Urinary bladder (tissue), 4 donors: ENCODE measurements at places on chromosomes 7 and 10. TPM values are rescaled to one million over a fixed set of nuclear protein-coding genes. Genes with fewer than 3 reads are reported as not detected.

DNA sequence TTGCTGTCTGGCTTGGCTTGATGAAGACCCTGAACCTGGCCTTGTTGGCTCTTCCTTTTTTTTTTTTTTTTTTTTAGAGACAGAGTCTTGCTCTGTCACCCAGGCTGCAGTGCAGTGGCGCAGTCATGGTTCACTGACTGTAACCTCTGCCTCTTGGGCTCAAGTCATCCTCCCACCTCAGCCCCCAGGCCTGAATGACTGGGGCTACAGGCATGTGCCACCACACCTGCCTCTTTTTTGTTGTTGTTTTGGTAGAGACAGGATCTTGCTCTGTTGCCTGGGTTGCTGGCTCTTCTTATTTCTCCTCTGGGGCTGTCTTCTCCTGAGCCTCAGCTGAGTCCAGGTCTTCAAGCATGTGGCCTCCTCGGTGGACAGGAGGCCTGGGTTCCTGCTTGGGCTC is 44.7 kb downstream of the PRF1 start:
- no peak for DNase-seq

GRCh38 chr7:753190-753589 is 26.1 kb upstream of the PRKAR1B start:
- no peak for DNase-seq

Gene SLC26A5
- total RNA-seq, result 1.6 TPM

- DNase-seq, result no peak
Measured at GRCh38 chr10:51139176-51139575, 64.9 kb downstream of the PRKG1 start.

GRCh38 chr7:38938001-38938485 is 29.1 kb upstream of the VPS41 start:
- DNase-seq, result no peak

Gene AMPH
- 15.3 TPM for total RNA-seq

Gene CALHM1
- total RNA-seq, result not detected

DNA sequence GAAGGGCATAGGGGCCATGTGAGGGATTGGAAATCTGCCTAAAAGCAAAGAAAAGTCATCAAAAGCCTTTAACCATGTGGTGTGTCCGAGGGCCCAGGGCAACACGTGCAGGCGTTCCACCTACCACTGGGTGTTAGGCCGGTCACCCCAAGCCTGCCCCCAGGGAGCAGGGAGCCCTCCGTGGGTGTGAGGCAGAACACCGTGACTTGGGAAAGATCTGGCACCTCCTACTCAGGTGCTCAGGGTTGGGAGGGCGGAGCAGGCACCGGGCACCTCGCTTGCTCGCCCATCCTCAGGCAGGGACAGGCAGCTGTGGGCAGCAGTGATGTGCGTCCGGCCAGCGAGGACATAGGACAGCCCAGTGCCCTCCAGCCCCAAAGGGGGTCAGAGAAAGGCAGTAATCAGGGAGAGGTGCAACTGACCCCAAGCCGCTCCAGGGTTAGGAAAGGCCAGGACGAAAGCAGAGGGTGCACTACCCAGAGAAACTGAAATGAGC is 80.7 kb upstream of the CHST15 start:
- no peak for DNase-seq

- DNase-seq, result peak; percentile 15
Measured at GRCh38 chr10:24008164-24009091, 200.5 kb upstream of the KIAA1217 start.

Gene SAP25
- total RNA-seq, result not detected

Gene NYAP1
- 1.6 TPM for total RNA-seq

Gene FAM180A
- total RNA-seq, result 0.63 TPM

- no peak for DNase-seq
Measured at GRCh38 chr7:98852826-98853225, 17.0 kb downstream of the TMEM130 start.

DNA sequence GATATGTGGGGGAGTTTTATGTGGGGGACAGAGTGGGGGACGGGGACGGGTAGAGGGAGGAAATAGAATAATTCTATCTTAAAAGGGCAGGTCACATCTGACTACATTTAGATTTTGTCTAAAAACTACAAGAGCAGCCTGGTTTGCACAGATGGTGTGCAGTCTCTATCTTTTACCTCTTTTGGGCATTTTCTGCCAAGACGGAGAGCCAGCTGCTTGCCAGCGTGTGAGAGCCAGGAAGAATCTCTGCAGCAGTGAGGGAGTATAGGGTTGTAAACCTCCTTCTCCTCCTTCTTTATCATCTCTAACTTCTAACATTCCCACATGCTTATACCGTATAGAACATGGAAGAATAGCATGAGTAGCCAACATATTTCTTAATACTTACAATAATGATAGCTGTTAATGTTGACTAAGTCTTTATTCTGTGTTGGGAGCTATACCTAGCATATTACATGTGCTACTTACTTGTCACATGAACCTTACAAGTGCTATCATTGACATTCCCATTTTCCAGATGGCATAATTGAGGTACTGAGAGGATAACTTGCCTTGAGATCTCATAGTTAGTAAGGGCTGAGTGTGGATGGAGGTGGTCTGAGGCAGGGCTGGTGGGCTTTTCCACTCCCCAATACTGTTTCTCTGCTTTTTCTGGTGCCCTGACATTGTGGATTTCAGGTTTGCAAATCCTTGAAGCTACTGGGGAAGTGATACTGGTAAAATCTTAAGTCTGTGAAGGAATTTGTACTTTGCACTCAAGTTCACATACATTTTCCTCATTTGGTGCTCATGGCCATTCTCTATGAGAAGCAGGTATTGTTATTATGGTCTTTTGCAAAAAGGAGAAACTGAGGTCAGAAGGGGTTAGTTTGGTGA is 1.1 kb downstream of the ENTPD1 start:
- DNase-seq, result no peak

DNA sequence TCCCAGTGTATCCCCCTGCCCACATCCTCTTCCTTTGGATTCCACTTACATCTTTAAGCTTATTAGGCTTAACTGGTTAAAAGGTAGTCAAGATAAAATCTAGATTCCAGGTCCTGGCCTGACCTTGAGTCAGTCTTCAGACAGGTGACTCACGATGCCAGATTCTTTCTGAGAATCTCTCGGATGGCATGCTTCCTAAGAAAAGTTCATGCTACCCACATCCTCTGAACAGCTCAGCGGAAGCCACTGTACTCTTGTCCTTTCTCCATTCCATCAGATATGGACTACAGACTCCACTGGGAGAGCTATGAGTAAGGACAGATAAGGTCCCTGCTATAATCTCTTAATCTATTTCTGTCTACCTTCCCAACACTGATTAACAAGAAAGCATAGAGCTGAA is 43.4 kb downstream of the DNMBP start:
- no peak for DNase-seq

DNA sequence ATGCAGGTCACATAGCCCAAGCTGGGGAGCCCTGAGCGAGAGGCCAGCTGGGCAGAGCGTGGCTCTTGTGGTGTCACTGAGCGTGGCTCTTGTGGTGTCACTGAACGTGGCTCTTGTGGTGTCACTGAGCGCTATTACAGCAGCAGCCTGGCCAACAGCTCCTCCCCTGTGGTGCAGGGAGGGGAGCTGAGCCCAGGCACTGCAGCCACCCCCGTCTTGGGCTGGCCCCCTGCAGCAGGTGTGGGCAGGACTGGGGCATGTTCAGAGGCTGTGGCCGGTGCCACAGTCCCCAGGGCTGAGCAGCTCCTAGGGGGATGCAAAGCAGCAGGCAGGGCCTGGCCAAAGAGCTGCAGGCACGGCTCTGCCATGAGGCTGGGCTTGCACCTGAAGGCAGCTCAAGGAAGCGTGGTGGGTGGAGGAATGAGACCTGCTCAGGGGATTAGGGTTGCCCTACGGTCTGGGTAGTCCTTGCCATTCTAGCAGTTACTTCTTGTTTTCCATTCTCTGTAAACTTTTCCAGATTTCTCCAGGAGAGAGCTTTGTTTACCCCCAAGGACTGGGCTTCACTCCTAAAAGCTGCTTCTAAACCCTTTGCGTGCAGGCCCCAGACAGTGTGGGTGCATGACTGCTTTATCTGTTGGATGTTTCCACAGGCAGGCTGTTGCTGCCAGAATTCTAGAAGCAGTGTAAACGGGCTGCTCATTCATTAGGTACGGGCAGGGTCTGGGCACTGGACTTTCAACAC is 29.2 kb downstream of the ZNF783 start:
- no peak for DNase-seq

Gene LIPF
- not detected for total RNA-seq

- no peak for DNase-seq
Measured at GRCh38 chr10:21036757-21037156, 139.6 kb upstream of the NEBL start.

DNA sequence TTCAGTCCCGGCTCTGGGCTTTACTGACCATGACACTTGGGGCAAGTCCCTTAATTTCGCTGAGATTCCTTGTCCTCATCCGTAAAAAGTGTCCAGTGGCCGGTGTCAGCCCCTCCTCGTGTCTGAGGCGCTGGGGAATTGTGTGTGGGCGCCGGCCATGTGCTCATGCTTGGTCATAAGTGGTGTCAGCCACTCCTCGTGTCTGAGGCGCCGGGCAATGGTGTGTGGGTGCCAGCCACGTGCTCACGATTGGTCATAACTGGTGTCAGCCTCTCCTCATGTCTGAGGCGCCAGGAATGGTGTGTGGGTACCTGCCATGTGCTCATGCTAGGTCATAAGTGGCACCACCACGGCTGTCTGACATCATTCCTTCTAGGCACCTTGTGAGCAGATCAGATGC is 40.7 kb upstream of the DMBT1 start:
- no peak for DNase-seq

DNA sequence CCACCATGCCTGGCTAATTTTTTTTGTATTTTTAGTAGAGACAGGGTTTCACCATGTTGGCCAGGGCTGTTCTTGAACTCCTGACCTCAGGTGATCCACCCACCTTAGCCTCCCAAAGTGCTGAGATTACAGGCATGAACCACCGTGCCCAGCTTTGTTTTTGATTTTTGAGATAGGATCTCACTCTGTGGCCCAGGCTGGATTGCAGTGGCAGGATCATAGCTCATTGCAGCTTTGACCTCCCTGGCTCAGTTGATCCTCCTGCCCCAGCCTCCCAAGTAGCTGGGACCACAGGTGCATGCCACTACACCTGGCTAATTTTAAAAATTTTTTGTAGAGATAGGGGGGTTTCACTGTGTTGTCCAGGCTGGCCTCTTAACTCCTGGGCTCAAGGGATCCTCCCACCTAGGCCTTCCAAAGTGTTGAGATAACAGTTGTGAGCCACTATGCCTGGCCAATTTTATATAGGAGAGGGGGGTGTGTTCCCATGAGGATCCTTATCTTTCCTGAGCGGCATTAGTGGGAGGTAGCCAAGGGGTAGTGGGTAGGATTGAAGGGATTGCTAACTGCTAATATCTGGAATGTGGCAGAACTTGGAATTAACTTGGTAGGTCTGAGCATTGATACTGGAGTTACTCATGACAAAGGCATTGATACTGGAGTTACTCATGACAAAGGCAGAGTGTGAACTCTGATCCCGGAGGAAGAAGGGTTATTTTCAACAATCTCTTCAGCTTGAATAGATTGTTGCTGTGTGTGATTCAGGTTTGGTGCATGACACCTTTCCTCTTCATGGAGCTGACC is 1.0 kb upstream of the NOLC1 start:
- DNase-seq, result no peak

DNA sequence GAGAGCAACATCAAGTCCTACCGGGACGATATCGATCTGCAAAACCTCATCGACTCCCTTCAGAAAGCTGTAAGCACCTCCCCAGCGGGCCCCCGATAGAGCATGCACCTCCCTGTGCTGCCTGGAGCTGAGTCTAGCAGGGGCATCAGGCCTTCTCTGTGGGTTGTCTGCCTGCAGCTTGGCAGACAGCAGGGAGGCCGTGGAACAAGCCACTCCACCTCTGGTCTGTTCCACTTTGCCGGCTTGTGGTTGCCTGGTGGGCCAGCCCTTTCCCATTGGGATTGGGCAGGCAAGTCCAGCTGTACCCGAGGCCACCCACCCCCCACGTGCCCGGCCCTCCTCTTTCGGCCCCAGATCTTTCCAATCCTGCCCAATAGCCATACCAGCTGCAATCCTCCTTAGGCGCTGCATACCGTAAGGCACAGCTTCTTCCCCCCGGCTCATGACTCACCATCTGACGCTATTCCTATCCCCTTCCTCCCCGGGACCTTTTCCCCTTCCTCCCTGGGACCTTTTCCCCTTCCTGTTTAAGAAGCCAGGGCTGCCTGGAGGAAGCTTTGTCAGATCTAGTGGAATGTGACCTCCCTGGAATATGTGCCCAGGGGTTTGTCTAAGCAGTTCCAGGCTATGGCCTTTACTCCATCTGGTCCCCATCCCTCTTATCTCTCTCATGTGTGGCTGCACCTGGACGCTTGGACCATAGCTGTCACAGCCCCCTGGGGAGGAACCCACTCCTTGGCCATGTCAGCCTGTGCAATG is 28.1 kb upstream of the SH2D4B start:
- no peak for DNase-seq

GRCh38 chr10:33337326-33337957 is 3.0 kb upstream of the NRP1 start:
- DNase-seq, result no peak
